ENCODE measurements at places on chromosomes 3 and 15.
A peak's percentile ranks its signal among the peaks of the same experiment; 100 is the strongest.

- DNase-seq = no peak
These were observed 13.8 kb downstream of the ZIC4 start for GRCh38 chr3:147392625-147392946.

GRCh38 chr3:190621927-190622326 lies 108.0 kb downstream of the IL1RAP start:
- no peak for DNase-seq

DNA sequence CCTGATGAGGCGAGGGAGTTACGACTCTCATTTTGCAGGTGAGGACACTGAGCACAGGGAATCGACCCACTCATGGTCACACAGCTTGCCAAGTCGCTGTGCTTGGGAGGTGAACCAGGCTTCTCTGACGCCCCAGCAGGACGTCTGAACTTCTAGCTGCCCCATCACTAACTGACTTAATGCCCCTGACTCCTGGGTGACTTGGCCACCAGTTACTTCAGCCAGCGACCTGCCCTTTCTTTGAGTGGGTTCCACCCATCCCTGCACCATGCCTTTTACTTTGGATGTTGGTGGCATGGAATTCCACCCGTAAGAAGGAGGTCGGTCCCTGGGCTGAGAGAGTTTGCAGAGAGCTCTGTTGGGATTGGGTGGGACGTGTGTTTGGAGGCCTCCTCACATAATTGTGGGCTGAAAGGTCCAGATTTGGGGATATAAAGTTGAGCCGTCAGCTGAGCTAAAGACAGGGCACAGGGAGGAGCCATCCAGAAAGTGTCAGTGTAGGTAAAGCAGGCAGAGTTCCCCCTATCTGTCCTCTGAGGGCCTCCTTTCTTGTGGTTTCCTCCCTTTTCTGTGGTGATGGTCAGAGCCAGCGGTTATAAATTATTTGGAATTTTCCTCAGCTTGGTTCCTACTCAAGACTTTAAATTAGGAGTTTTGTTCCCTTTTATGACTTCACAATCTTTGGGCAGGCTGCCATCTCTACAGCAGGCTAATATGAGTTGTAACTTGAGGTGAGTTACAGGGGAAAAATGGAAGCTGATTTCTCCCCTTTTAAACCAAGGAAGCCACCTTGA lies 55.0 kb downstream of the FLNB start:
- peak; percentile 55 for DNase-seq

DNA sequence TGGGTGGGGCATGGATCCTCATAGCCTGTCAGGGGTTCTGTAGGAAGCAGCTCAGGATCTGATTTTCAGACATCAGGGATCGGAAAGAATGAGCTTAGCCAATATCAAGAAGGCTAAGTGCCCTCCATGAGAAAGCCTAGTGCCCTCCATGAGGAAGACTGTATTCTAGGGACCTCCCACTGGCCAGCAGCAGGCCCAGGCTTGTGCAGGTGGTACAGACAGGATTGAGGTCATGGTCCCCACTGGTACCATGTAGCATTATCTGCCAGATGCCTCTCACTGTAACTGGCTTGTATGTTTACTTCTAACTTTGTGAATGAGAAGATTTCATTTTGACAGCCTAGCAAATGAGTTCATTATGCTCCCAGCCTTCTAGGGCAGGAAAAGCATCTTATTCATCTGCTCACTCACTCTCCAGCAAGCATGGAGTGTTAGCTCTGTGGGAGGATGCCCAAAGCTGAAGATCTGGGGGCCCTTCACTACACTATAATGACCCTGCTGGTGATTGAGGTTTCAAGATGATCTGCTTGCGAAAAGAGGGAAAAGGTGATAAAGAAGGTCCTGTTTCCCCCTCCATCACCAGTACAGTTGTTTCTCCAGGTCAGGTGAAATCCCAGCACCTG lies 7.5 kb downstream of the EPHB1 start:
- no peak for DNase-seq

DNA sequence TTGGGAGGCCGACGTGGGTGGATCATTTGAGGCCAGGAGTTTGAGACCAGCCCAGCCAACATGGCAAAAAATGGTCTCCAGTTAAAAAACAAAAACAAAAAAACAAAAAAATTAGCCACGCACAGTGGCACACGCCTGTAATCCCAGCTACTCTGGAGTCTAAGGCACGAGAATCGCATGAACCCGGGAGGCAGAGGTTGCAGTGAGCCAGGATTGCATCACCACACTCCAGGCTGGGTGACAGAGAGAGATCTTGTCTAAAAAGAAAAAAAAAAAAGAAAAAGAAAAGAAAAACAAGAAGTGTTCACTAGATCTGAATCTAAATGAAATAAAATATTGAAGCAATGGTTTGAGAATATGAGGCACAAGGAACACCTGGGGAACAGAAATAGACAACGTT lies 36.7 kb downstream of the SLC9A9 start:
- DNase-seq = no peak

DNA sequence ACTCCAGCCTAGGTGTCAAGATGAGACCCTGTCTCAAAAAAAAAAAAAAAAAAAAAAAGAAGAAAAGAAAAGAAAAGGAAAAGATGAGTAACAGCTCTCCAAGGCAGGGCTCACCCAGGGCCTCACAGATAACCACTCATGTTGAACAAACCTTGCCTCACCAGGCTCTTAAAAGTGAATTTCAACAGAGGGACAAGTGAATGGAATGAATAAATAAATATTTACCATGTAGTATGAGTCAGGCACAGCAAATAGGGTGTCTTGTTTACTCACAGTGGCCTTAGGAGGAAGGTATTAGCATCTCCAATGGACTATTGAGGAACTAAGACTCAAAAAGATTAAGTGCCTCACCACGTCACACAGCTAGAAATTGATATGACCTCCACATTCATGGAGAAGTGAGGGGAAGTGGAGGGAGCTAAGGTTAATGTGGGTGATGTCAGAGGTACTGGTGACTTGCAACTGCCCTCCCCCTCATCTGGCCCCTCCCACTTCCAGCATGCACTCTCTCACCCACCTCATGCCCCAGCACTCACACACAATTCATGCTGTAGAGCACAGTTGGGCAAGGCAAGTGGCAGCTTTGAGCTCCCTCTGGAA lies 255.5 kb downstream of the UACA start:
- DNase-seq = peak; percentile 97

- no peak for DNase-seq
These were observed 127.5 kb downstream of the UACA start for GRCh38 chr15:70635895-70636294.

DNA sequence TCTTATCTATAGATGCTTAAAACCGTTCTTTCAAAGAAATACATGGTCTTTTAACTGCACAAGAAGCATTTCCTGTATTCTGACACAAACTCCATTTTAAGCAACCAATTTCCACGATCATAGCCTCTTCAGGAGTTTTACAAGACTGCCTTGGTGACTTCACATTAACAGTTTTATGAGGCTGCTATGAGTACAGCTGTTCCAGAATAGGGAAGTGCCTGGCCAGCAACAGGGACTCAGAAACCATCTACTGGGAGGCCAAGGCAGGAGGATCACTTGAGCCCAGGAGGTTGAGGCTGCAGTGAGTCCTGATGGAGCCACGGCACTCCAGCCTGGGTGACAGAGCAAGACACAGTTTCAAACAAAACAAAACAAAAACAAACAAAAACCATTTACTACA lies 78.4 kb downstream of the B3GNT5 start:
- no peak for DNase-seq

DNA sequence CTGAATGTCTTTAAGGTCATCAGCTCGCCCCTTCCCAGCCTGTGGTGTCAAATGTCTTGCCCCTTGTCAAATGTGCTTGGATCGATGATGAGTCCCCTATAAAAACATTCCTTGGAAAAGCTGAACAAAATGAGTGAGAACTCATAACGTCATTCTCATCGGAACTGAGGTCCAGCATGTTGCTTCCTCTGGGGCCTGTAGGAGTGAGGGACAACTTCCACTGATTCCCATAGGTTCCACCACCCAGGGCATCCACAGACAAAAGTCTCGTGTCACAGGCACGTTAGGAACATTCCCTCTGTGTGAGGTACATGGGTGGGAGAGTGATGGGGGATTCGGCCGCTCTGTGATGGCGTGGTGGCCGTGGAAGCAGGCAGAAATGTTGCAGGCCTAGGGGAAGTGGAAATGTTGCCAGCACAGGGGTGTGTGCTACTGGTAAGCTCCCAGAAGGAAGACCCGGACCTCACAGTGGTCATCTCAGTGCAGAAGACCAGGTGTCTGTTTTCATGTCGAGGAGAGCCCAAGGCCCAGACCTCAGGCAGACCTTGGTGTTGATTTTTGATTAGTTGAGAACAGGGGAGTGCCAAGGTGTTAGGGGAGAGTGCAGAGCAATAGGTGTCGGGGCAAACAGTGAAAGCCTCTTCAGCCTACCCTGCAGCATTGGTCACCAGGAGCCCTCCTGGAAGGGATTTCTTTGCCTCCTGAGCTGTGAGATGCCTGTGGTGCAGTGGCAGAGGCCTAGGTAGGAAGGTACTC lies 96.8 kb downstream of the SNRPN start:
- DNase-seq = no peak

Measured in PC-3 (cell line).